Stimulated activated CD8-positive, alpha-beta memory T cell treated with anti-CD3 and anti-CD28 coated beads, Interleukin-15, amount 100 ng/mL, for 1 hour (primary cell): ENCODE measurements at places on chromosomes 12 and 14.

DNA sequence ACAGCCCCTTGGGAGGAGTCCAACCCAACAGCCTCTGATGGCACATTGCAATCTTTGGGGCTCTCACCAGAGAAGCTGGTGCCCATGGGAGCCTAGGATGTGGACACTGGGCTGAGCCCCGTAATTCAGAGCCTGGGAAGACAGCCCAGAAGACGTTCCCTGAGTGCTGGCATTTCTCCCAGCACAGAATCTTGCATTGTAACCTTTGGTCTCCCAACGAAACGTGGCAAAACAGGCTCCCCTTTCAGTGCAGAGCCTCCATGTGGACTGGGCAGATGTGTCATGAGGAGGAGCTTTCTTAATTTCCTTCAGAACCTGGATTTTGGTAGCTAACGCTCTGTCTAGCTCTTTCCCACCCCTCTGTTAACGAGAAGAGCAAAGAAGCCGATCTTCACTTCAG, 26.3 kb downstream of the BATF start:
- no peak for DNase-seq

DNA sequence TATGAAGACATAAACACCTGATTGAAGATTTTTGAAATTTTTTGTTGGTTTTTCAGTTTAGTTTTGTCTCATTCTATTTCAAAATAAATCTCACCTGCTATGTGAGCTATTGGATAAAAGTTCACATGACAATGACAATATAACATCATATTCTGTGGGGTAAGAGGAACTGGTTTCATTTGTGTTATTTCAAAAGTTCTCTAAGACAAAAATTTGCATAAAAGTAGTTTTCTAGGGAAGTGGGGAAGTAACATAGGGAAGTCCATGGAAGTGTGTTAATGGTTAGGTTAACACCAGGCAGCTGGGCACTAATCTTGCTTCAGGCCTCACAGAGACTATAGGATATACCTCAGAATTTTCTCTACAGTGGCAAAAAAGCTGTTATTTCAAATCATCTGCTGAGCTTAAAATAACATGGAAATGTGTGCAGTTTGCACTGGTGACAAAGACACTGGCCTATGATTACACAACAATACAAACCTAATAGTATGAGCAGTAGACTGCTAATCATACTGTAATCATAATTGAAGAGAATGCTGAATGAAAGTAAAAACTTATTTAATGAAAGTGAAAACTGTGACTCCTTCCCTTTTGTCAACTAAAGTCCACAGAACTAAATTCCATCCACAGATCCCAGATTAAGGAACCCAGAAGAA, 710.6 kb upstream of the TMEM132C start:
- no peak for DNase-seq

DNA sequence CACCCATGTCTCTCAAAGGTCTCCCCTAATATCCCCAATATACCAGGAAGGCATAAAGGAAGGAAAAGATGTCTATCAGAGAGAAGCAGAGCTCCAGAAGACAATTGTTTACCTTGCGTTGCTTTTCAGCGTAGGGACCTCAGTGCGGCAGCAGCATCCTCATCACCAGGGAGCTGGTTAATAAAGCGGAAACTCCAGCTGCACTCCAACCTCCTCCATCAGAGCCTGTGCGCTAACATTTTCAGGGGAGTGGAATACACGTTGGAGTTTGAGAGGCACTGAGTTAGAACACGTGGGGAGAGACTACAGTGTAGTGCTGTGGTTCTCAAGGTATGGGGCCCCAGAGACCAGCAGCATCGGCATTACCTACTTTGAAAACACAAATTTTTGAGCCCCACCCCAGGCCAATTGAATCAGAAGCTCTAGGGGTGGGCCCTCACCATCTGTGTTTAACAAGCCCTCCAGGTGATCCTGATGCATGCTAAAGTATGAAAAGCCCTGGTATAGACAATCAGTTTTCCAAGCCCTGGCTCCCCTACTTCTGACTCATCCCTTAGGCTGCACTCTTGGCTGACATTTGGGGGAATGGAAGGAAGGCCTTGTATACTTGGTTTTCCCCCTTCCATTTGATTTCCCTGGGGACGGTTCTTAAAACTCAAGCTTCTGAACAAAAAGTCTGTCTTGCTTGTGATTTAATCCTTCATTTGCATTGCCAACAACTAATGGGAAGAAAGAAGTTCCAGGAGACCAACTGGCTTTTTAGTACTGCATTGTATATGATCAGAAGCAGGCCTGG, 419.0 kb upstream of the CCDC196 start:
- no peak for DNase-seq

GRCh38 chr14:69137843-69138535, 14.9 kb downstream of the DCAF5 start:
- no peak for DNase-seq

- no peak for DNase-seq
Measured at GRCh38 chr12:121214855-121215745, 5.2 kb downstream of the P2RX4 start.

- DNase-seq = no peak
Measured at GRCh38 chr12:75809746-75810145, 221.8 kb downstream of the PHLDA1 start.

GRCh38 chr12:127538316-127538715, 728.7 kb upstream of the TMEM132C start:
- DNase-seq = no peak

- no peak for DNase-seq
Measured at GRCh38 chr14:105533811-105534498, 7.6 kb downstream of the TMEM121 start.

GRCh38 chr12:106791531-106791930, 17.0 kb downstream of the RIC8B start:
- no peak for DNase-seq

- DNase-seq = no peak
Measured at GRCh38 chr14:37254411-37254947, 56.7 kb downstream of the MIPOL1 start.

GRCh38 chr14:99055816-99056215, 216.2 kb downstream of the BCL11B start:
- peak; percentile 8 for DNase-seq

GRCh38 chr14:33057585-33057984, 118.9 kb downstream of the NPAS3 start:
- no peak for DNase-seq

GRCh38 chr12:5921027-5921909, 23.8 kb downstream of the ANO2 start:
- no peak for DNase-seq

GRCh38 chr12:12236896-12237295, 29.9 kb downstream of the LRP6 start:
- DNase-seq = no peak

GRCh38 chr12:107080299-107080698, 13.1 kb downstream of the CRY1 start:
- no peak for DNase-seq

DNA sequence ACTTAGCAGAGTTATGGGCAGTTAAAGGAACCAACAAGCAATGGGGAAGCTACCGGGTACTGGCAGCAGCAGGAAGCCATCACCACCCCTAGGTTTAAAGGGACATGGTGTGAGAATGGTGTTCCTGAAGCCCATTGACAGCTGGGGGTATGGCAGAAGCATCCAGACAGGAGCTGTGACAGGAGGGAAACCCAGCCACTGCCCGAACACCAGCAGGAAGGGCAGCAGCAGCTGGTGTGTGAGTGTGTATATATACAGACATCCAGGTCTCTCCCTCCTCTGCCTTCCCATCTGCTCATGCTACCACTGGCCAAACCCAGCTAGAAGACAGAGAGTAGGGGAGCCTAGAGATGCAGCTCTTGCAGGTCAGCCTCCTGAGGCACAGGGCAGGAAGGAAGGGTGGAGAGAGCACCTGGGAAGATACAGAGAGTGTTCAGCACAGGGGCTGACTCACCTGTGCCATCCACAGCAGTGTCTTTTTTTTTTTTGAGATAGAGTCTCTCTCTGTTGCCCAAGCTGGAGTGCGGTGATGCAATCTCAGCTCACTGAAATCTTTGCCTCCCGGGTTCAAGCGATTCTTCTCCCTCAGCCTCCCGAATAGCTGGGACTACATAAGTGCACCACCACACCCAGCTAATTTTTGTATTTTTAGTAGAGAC, 9.2 kb upstream of the ADCK1 start:
- DNase-seq = no peak

- no peak for DNase-seq
Measured at GRCh38 chr12:121533394-121534090, 47.3 kb downstream of the KDM2B start.

DNA sequence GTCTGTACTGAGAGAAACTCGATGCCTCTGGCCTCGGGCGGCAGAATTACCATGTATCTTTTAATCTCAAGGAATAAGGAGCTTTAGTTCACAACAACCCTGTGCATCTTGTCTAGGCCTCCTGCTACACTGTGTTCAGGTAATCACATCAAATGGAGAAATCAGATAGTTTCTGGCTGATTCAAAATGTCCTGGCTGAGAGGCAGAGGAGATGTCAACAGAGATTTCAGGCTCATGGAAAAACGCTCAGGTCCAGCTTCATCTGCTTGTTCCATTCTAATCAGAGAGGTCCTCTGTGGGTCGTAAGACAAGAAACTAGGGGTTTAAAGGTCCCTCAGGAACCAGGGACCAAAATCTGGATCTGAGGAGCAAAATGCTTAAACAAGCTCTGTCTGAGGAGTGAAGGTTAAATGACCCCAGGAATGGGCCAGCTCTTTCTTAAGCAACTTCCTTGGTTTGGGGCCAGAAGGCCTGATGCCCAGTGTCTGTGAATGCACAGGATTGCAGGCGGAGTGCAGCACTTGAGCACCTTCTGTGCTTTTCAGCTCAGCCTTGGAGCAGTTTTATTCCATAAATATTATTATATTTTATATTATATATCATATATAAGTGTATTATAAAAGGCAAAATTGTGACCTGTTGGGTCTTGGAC, 170.2 kb upstream of the PRICKLE1 start:
- DNase-seq = no peak

GRCh38 chr12:25997201-25997963, 38.9 kb downstream of the RASSF8 start:
- no peak for DNase-seq
